ENCODE measurements at places on chromosomes 2 and 18.
A peak's percentile ranks its signal among the peaks of the same experiment; 100 is the strongest.

- no peak for DNase-seq
Observed at GRCh38 chr18:67266246-67267237, 250.0 kb downstream of the DSEL start.

GRCh38 chr18:80157708-80158343 is 48.8 kb downstream of the ADNP2 start:
- peak; percentile 37 for DNase-seq

GRCh38 chr2:199705538-199705937 is 145.5 kb downstream of the FTCDNL1 start:
- no peak for DNase-seq

DNA sequence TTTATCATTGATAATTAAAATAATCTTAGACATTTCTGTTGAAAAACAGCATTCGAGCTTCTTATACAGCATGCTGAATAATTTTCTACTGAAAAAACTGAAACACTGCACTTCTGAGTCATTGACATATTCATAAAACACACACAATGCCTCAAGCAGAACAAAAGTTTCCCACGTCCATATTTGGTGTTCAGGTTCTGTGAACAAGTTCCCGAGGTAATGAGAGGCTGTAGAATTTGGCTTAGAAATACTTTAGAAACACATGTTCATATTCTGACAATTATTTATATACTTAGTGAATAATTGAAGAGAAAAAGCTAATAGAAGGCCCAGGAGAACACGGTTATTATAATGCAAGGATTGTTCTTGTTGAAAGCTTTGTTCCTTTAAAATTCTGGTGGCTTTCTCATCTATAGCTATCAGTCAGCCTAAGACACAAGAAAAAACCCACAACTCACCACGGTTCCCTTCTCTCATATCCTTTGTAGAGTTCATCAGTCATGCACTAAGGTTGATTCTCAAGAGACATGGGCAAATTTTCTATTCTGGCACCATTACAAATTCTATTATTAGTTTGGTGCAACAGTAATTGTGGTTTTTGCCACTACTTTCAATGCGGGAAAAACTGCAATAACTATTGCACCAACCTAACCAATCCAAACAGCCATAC is 194.4 kb downstream of the TMX3 start:
- no peak for DNase-seq

- no peak for DNase-seq
Observed at GRCh38 chr2:55992455-55992854, 68.9 kb upstream of the EFEMP1 start.

GRCh38 chr18:23316988-23317387 is 136.1 kb upstream of the RIOK3 start:
- no peak for DNase-seq

All from stimulated activated CD4-positive, alpha-beta T cell treated with anti-CD3 and anti-CD28 coated beads, TNF-alpha, amount 100 ng/mL, for 1 hour (primary cell).